Subcutaneous adipose tissue (tissue), 4 donors: ENCODE measurements at places on chromosomes 2 and 18. TPM values are rescaled to one million over a fixed set of nuclear protein-coding genes. Genes with fewer than 3 reads are reported as not detected.

PFN4 gene
- total RNA-seq: not detected

MYO7B gene
- total RNA-seq: 0.51 TPM

PARD3B gene
- 69.6 TPM for total RNA-seq

CRYGD gene
- total RNA-seq: not detected

MC5R gene
- total RNA-seq: not detected
